ENCODE measurements at places on chromosomes 7 and 10.

DNA sequence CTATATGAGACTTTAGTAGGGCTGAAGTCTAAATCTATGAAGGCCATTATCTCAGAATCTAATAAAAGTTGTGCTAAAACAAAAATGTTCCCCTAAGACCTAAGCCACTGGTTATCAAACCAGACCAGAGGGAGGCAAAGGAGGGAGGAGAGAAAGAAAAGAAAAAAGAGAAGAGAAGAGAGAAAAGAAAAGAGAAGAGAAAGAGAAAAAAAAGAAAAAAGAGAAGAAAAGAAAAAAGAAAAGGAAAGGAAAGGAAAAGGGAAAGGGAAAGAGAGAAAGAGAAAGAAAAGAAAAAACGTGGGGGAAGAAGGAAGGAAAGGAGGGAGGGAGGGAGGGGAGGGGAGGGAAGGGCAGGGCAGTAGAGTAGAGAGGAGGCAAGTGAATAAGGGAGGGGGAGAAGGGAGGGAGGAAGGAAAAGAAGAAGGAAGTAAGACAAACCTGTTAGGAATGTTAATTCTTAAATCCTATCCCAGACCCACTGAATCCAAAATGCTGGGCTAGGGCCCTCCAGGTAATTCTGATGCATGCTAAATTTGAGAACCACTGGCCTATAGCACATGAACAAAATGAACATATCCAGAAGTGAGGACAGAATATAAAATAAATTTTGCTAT lies 98.9 kb downstream of the TPK1 start:
- DNase-seq = no peak

DNA sequence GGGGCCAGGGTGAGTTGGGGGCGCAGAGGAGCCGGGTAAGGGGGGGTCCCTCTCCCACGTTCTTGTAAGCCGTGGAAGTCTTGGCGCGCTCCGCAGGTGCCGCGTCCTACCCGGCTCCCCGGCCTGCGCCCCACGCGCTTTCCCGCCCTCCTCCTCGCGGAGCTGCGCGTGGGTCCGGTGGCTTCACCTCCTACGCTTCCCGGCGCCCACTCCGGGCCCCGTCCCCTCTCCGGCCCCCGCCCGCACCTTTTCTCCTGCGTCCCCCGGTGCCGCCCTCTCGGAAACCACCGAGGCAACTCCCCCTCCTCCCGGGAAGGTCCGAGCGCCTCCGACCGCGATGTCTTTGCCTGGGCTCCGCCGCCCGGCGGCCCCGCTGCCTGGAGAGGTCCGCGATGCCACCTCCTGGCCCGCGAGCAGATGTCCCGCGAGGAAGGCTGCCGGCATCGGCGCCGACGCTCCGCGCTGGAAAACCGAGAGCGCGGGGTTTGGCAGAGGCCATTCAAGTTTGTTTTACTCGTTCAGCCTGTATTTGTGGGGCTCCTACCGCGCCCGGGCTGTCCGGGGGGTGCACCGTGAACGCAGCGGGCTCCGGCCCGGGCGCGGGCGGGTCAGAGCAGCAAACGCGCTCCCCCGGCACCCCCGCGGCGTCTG lies 2.4 kb upstream of the NKX6-2 start:
- DNase-seq = no peak

DNA sequence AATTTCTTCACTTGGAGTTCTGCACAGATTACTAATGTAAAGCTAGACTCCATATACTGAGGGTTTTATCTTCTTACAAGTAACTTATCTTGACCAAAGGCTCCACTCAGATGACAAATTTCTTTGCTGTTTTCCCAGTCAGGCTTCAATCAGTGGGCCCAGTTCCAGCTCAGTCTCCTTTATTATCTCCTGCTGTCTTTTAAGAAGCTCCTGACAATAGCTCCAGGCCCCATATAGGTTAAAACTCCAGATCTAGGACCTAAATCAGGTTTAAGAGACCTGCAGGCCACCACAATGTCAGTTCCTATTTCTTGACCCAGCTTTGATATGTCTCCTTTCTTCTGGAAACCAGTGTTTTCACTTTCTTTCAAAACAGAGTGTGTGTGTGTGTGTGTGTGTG lies 165.2 kb downstream of the RELN start:
- DNase-seq = no peak

DNA sequence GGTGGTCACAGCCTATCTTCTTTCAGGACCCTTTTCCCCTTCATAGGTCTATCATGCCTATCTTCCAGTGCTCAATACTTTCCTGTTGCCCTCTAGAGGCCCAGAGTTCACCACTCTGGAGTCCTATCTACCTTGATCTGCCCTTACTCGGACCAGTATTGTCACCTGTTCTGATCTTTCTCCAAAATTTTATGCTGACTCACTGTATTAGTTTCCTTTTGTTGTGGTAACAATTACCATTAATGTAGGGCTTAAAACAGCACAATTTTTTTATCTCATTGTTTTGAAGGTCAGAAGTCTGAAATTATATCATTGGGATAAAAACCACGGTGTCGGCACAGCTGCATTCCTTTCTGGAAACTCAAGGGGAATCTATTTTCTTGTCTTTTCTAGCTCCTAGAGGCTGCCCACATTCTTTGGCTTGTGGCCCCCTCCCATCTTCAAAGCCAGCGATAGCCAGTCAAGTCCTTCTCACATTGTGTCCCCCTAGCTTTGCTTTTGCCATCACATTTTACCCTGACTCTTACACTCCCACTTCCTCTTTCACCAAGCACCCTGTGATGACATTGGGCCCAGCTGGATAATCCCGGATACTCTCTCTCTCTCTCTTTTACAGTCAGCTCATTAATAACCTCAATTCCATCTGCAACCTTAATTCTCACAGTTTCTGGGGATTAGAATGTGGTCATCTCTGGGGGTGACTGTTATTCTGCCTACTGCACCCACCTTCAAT lies 54.6 kb downstream of the TFAM start:
- DNase-seq = no peak

- no peak for DNase-seq
These were observed 168.6 kb downstream of the GFRA1 start for GRCh38 chr10:116104210-116104932.

DNA sequence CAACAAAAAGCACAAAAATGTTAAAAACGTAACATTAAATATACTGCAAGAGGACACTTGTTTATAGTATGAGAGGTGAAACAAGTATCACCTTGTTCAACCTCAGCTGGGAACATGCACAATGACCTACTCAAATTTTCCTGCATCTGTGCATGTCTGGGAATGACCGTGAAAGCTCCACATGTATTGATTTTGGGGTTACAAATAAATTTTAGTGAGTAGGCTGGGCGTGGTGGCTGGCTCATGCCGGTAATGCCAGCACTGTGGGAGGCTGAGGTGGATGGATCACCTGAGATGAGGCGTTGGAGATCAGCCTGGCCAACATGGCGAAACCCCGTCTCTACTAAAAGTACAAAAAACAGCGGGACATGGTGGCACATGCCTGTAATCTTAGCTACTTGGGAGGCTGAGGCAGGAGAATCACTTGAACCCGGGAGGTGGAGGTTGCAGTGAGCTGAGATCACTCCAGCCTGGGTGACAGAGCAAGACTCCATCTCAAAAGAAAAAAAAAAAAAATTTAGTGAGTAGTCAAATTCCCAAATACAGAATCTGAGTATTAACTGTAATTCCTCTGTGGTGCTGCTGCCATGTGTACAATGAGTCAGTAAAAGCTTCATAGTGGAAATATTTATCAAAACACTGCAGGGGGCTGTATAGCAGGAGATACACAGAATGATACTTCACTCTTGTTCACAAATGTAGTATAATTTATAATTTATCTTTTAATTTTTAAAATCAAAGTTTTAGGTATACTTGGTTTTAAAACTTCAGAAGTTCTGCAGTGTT lies 41.1 kb downstream of the SUGCT start:
- DNase-seq = no peak

DNA sequence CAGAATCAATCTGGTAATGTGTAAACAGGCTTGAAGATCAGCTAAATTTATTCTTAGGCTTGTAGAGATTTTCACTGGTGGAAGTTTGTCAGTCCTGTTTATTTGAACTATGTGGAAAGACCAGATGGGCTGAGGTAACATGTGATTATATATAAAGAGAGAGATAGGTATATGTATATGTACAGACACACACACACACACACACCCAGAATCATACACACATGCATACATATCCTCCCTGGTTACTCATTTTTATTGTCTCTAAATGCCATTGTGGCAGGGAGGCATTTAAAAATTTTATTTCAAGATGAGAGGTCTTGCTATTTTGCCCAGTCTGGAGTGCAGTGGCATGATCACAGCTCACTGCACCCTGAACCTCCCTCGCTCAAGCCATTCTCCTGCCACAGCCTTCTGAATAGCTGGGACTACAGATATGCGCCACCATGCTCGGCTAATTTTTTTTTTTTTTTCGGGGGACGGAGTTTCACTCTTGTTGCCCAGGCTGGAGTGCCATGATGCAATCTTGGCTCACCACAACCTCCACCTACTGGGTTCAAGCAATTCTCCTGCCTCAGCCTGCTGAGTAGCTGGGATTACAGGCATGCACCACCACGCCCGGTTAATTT lies 78.1 kb upstream of the CYTH3 start:
- DNase-seq = no peak

- no peak for DNase-seq
These were observed 32.4 kb upstream of the INPP5F start for GRCh38 chr10:119693262-119693957.

DNA sequence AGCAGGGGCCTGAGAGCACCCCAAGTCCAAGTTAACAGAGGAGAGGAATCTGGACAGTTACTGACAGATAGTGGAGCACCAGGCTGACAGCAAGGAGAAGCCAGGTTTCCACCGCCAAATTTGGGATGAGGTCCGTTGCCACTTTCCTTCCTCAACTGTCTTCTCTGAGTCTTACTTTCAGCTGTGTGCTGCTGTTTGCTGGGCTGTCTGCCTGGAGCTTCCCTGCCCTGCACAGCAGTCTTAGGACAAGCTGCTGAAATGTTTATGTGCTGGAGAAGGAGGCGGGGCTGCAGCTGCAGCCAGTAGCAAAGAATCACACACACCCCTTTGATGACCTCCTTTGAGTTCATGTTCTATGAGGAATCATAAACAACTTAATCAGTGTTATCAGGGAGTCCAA lies 17.4 kb upstream of the CYP3A7 start:
- no peak for DNase-seq

- no peak for DNase-seq
These were observed 2.3 kb upstream of the JAKMIP3 start for GRCh38 chr10:132063432-132063831.

DNA sequence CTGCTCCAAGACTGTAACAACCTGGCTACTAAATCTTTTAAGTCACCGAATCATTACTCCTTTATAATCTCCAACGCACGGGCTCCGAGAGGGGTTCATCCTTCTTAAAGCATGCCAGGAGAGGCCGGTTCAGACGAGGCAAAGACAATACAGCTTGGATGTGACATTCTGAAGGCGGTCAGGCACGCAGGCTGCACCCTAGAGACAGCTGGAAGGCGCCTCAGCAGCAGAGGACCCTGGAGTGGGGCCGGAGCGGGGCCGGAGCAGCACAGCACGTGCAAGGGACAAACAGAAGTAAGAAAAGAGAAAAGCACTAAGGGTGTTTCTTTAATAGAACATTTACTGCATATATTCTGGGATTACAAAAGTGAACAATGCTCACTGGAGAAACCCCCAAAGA lies 97.8 kb upstream of the PPP2R2D start:
- no peak for DNase-seq

All from stimulated activated CD4-positive, alpha-beta T cell treated with anti-CD3 and anti-CD28 coated beads, Interleukin-1b, Interleukin-23, amount 100 ng/mL, for 1 hour (primary cell).